Endothelial cell (in vitro differentiated cells): ENCODE measurements at places on chromosomes 4 and X.

GRCh38 chr4:37760840-37761239 is 65.6 kb upstream of the PGM2 start:
- no peak for DNase-seq

GRCh38 chrX:20521222-20521621 is 254.5 kb upstream of the RPS6KA3 start:
- DNase-seq, result no peak

DNA sequence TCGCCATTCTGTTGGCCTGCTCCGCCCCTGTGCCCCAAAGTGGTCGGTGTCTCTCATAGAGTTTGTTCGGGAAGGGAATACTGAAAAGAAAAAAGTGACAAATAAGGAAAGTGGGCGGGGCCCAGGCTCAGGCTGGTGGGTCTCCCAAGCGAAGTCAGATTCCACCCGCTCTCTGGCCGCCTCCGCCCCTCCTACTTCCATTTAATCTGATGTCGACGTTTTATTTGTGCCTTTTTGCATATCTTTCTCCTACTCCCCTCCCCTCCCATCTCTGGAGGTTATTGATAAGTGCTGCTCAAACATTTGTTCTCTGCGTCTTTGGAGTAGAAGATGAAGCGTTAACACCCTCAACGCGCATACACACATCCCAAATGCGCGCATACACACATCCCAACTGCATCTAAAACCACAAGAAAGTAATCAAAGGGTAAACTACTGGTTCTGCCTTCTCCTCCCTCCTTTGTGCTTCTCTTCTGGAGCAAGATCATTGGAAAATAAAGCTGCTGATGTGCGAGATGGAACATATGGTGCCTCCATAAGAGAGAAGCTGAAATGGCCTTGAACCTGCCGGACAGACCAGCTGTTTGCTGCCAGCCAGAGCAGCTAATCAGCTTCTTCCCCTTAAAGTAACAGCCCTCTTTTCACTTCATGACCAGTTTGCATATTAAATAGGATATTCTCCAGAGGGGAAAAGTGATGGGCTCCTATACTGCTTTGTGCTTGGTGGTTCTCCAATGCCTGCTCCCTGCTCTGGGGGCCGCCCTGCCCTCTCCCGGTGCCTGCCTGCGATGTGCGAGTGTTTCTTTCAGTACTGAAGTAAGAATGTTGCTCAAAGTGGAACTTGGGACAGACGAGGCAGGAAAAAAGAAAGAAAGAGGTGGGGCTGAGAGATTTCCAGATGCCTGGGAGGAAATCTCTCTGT is 3.1 kb downstream of the MAMLD1 start:
- DNase-seq, result peak; percentile 46

DNA sequence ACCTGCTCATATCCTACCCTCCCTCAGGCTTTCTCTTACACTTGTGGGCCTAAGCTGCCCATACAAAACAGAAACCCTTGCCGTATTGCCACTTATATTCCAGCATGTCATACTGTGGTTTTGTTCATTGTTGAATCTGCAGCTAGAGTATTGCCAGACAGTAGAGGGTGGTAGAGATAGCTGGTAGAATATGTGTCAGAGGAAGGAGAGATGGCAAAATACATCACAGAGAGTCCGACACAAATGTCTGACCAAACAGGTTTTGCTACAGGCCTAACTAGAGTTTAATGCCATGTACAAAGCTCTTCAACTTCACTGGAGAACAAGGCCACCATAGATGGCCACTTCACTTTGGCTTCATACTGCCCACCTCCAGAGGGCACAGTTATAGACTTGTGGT is 160.1 kb downstream of the EFHC2 start:
- no peak for DNase-seq
